IPS DF 6.9 (cell line): ENCODE measurements at places on chromosomes 4 and X.

GRCh38 chr4:38621028-38621684 is 42.8 kb upstream of the KLF3 start:
- no peak for DNase-seq

- DNase-seq = no peak
Measured at GRCh38 chr4:124053872-124054538, 657.4 kb downstream of the SPRY1 start.

DNA sequence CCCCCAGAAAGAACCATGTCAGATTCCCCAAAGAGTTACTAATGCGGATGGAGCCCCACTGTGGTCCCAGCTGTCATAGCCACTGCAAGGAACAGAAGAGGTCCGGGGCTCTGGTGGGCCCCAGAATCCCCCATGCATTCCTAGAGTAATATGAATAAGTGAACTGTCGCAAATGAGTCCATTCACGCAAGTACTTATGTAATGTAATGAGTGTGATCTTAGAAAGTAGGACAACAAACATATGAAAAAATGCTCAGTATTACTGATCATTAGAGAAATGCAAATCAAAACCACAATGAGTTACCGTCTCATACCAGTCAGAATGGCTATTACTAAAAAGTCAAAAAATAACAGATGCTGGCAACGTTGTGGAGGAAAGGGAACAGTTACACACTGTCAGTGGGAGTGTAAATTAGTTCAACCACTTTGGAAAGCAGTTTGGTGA is 141.5 kb upstream of the RBPJ start:
- no peak for DNase-seq

DNA sequence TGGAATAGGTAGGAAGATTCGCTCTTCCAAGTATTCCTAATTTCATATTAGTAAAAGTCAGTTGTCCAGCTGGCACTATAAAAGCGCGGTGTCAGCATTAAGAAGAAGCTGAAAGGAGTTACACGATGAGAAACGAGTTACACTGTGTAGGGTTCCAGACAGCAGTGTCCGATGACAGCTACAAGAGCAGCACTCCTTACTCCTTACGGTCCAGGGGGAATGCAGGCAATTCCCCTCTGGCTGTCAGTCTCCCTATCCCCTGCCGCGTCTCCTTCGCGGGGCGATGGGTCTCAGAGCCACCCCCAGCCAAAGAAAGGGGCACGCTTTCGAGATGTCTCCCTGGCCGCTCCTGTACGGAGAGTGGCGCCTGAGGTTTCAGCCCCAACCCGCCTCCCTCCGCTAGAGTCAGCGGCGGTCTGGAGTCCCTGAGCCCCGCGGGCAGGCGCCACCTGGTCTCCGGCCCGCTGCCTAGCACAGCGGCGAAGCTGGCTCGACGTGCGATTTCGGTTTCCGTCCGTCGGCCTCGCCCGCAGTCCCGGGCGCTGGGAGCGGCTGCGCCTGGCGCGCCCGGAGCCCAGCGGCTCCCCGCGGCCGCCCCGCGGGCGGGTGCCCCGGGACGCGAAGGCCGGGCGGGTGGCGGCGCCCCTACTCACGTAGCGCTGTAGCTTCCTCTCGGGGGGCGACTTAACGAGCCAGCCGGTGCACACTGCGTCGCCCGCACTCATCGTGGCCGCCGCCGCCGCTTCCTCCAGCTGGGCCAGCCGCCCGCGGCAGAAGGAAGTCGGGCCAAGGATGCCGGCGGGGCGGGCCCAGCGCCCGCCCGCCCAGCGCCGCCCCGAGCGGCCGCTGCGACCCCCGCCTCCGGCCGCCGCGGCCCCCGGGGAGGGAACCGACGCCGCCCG is at the start of gene GAB3:
Gene GAB3, minus strand, starts transcription at position 777 of the 902 bp plus-strand sequence. Its CDS starts 52 bp downstream, at position 725.
- DNase-seq = no peak

DNA sequence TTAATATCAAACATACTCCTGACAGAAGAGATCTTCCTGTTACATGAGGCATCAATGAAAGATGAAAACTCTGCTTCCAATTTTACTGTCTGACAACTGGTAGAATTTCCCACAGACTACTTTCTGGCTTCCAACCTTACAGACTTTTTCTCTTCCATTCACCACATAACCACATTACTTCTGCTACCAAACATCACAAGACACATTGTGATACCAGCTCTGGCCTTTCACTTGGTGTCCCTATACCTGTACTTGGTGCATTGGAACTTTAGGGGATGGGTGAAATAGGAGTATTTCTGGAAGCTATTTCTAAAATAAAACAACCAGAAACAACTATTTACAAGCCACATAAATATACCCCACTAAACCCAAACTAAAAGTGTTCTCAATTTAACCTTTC is 20.5 kb downstream of the AMTN start:
- no peak for DNase-seq

DNA sequence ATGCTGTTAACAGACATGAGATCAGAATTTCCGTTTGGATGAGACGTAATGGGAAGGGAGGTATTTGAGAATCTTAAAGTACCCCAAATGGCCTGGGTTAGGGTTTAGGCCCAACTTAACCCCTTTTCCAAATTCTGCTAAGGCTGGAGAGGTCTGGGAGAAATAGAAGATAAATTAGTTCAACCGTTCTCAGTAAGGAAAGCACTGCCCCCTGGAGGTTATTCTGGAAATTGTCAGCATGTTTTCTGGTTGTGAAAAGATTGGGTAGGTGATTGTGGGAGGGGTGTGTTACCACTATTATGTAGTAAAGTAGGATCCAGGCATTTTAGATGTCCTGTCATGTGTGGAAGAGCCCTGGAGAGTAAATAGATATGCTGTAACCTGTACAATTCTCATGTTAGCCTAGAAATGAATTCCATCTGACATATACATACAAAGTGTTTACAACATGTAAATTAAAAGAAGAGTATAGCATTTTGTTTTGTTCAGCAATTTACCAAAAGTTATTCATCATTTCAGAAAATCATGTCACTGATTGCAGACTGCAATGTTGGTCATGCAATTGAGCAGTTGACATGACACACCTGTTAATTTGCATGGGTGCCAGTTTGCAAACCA is 26.8 kb upstream of the GRXCR1 start:
- DNase-seq = peak; percentile 35

GRCh38 chr4:144656850-144657249 is 10.9 kb downstream of the HHIP start:
- no peak for DNase-seq

DNA sequence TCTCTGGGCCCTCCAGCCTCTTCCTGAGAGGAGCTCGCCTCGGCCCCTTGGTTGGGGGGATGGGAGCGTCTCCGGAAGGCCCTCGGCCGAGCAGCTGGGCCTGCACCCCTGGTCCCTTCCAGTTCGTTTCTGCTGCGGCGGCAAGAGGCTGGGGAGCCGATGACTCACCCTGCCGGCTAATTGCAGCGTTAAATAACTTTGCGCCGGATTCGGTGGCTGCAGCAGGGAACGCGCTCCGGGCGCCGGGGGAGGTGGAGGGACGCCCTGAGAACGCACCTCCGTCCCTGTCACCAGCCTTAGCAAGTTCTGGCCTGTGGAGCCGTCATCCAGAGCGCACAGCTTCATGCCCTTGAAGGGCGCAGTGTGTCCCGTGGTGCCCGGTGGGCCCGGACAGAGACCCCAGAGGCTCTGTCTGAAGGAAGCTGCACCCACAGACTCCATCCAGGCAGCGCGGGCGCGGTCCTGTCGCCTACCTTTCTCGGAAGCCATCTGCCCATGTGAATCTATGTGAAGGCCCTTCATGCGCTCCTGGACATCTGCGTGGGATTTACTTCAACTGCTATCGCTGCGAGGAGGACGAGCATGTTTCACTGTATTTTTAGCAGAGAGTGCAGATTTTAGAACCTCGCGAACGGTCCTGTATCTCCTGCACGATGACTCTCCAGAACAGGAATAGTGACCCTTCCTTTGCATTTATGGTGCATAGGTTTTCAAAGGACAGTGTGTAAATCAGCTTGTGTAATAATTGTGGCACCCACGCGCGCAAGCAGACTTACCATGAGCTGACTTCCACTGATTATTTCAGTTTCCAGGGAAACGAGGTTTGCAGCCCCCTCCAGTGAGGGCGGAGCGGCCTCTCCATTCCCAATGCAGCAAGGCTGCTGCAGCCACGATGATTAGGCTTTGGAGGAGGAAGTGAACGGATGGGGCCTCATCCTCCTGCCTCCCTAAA is 1.7 kb upstream of the TMEM271 start:
- DNase-seq = no peak
